ENCODE measurements at places on chromosomes 2 and 18.
A peak's percentile ranks its signal among the peaks of the same experiment; 100 is the strongest.

DNA sequence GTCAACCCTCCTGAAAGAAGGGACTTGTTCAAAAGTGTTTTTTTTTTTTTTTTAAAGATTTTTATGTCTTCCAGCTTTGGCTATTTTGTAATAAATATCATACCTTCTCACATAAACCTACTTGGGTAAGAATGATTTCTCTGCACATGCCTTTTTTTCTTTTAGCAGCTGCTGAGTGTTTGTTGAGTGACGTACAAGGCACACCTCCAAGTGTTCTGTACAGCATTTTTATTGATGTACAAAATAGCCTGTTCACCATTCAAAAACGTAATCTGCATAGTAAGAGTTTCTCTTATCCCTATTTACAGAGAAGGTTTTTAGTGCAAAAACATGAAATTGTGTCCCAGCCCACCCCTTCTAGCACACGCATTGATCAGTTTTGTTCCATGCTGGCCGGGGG lies 77.6 kb downstream of the MEP1B start:
- DNase-seq = no peak

DNA sequence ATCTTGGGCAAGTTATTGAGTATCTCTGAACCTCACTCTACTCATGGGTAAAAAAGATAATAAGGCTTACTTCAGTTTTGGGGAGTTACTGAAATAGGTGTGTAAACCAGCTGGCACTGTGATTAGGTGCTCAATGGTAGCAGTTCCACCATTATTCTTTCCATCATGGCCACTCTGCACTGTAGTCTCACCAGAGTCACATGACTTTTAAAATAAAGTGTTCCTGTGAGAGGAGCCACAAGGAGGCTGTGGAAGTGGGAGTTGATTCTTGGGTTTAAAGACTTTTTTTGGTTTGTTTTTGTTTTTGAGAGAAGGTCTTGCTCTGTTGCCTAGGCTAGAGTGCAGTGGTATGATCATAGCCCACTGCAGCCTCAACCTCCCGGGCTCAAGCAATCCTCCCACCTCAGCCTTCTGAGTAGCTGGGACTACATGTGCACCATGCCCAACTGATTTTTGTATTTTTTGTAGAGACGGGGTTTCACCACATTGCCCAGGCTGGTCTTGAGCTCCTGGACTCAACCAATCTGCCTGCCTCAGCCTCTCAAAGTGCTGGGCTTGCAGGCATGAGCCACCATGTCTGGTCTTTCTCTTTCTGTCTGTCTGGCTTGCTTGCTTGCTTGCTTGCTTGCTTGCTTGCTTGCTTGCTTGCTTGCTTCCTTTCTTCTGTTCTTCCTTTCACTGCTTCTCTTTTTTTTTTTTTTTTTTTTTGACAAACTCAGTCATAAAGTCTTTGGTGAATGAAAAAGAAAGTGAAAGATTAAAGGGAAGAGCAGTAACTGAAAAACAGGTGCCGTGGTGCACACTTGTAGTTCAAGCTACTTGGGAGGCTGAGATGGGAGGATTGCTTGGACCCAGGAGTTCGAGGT lies 21.2 kb upstream of the ACVR1 start:
- no peak for DNase-seq

GRCh38 chr2:215601990-215602721 lies 166.3 kb upstream of the FN1 start:
- DNase-seq = no peak

GRCh38 chr2:43648994-43649701 lies 12.1 kb downstream of the PLEKHH2 start:
- no peak for DNase-seq

DNA sequence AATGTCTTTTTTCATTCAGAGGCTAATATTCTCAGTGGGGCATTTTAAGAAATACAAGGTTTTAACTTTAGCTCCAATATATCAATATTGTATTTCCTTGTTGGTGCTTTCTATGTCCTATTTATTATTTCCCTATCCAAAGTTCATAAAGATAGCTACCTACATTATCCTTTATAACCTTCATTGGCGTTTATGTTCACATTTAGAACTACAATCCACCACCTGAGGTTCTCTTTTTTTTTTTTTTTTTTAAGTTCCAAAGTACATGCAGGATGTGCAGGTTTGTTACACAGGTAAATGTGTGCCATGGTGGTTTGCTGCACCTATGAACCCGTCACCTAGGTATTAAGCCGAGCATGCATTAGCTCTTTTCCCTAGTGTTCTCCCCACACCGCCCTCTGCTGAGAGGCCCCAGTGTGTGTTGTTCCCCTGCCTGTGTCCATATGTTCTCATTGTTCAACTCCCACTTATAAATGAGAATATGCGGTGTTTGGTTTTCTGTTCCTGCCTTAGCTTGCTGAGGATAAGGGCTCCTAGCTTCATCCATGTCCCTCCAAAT lies 694.6 kb downstream of the SUCLG1 start:
- DNase-seq = no peak

DNA sequence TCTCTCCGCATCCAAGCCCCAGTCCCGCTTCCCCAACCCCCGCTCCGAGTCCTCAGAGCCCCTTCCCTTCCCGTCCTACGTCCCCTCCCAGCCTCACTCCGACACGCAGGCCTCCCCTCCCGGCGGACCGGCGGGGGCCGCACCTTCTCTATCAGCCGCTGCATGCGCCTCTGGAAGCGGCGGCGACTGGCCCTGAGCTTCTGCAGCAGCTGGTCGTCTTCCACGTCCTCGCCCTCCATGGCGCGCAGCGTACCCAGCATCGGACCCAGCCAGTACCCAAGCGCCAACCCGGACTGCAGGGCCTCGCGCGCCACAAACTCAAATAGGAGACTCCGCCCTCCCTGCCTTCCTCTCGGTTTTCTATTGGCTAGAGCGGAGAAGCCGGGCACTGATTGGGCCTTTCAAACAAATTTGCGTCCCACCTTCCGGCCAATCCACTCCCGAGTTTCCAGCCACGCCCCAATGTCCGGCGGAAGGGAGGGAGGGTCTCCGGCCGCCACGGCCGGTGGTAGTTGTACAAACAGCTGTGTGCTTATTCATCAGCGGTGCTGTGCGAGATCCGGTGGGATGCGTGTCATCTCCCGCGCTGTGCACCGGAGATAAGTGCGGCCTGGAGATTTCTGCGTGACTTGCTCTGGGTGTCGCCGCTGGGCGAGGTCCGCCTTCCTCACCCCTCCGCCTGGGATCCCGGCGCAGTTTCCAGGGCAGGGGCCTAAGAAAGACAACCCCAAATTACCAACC lies at the start of gene HJURP:
HJURP (minus strand) TSS at position 295 of the 741 bp plus-strand sequence; CDS start at position 260, 35 bp downstream.
- DNase-seq = peak; percentile 95

DNA sequence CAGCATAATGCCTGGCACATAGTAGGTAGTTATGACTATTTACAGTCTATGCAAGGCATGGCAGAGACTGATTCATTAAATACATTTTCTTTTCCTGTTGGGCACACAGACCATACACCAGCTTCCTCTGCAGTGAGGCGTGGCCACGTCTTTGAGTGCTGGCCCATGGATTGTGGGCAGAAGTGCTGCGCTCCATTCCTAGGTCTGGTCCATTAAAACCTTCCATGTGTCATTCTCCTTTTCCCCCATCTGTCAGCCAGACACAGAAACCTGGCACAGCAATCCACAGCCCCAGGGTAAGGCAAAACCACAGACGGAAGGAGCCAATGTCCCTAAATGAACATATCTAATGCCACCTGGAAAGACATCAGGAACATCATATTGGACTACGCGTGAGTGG lies 141.9 kb downstream of the TTC32 start:
- no peak for DNase-seq

GRCh38 chr2:60347781-60348180 lies 205.7 kb downstream of the BCL11A start:
- DNase-seq = no peak

DNA sequence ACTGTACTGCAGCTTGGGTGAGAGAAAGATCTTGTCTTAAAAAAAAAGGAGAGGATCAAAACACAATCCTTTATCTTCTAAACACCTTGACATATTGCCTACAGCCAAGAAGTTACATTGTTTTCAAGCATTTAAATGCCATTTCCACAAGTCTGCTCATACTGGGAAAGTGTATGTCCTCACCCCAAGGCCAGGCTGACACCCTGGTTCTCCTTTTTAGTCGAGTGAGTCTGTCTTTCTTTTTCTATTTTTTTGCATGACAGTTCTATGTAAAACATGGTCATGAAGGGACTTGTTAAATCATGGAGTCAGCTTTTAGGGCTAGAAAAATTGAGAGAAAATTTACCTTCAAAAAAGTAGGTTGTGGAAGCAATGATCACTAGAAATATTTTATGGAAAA lies 233.3 kb downstream of the FAM210A start:
- no peak for DNase-seq

DNA sequence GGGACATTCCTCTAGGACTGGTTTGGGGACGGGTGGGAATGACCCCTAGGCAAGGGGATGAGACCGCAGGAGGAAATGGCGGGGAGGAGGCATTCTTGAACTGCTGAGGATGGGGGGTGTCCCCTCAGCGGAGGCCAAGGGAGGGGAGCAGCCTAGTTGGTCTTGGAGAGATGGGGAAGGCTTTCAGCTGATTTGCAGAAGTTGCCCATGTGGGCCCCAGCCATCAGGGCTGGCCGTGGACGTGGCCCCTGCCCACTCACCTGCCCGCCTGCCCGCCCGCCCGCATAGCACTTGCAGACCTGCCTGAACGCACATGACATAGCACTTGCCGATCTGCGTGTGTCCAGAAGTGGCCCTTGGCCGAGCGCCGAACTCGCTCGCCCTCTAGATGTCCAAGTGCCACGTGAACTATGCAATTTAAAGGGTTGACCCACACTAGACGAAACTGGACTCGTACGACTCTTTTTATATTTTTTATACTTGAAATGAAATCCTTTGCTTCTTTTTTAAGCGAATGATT lies 4.9 kb downstream of the INHBB start:
- DNase-seq = no peak

GRCh38 chr2:71938659-71939587 lies 208.7 kb downstream of the CYP26B1 start:
- DNase-seq = no peak

GRCh38 chr2:86016581-86016980 lies 89.1 kb downstream of the POLR1A start:
- DNase-seq = no peak

DNA sequence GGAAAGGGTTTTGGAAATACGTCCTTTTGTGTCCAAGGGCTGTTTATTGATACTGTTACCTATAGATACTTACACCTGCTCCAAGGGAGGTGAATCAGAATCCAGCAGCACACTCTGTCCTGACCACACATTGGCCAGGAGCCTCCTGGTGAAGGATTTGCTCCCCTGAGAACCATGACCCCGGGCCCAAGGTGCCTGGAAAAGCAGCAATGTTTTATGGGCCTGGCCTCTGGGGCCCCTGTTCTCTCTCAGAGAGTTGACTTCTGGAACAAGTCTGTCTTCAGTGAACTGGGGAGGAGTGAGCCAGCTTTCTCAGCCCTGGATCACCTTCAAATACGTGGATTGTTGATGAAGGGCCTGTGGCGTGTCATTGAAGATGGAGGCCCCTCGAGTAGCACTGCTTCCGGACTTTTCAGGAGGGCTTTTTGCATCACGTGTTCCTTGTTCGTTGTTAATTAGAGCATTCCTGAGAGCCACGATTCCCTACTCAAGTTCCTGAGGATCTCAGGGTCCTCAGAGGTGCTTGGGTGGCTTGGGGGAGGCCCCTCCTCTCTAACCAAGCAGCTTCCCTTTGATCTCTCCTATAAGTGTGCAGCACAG lies 78.5 kb upstream of the RPL31 start:
- no peak for DNase-seq

DNA sequence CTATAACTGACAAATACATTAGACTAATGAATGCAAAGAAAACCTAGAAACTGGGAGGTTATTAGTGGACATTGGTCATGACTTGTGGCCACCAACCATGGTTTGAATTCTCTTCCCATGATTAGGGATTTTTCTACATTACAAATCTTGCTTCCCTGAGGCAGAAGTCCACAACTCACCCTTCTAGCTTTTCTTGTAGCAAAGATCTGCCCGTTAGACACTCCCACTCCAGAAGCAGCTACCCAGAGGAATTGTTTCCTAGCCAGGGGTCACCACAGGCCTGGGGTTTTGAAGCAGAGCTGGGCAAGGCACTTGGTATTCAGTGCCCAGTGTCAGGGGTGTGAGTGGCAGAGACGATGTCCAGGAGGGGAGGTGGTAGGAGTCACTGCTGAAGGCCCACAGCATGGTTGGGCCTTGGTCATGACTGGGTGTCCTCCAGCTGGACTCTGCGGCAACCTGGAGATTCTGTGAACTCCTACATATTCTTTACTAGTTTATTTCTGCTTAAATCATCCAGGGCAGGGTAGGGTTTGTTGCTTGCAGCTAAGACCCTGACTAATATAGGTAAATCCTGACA lies 54.9 kb downstream of the ACTR2 start:
- no peak for DNase-seq

- no peak for DNase-seq
These were observed 47.1 kb downstream of the ITGAV start for GRCh38 chr2:186636800-186637496.

- no peak for DNase-seq
These were observed 230.1 kb downstream of the ALPK2 start for GRCh38 chr18:58398648-58399398.

- no peak for DNase-seq
These were observed 1.8 kb downstream of the PPP1R7 start for GRCh38 chr2:241151934-241152660.

DNA sequence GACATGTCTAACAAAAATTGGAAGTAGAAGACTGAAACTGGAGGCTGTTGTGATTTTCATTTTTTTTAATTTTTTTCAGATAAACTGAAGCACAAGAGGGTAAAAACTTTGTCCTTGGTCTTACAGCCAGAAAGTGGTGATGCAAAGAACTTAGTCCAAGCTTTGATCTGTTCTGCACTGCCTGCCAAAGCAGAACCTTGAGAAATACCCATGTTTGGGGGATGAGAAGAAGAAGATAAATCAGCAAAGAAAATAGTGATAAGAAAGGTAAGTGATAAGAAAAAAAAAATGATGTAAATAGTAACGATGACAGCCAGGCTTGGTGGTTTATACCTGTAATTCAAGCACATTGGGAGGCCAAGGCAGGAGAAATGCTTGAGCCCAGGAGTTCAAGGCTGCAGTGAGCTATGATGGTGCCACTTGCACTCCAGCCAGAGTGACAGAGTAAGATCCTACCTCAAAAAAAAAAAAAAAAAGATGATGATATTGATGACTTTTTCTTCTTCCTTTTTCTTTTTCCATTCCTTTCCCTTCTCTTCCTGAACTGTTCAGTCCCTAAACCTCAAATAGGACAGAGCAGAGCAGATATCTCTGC lies 14.6 kb upstream of the NOSTRIN start:
- no peak for DNase-seq
